NCI-H1092 treated with DMSO at 0.1 percent for 48 hours (cell line): ENCODE measurements at places on chromosomes 7 and 10.

- DNase-seq = no peak
Measured at GRCh38 chr7:50858528-50859245, 76.0 kb upstream of the GRB10 start.

- no peak for DNase-seq
Measured at GRCh38 chr10:131077724-131078123, 233.8 kb downstream of the TCERG1L start.

- DNase-seq = peak; percentile 79
Measured at GRCh38 chr7:8433477-8434289, at the start of gene NXPH1. Gene NXPH1 (plus strand): TSS chr7:8433609.

DNA sequence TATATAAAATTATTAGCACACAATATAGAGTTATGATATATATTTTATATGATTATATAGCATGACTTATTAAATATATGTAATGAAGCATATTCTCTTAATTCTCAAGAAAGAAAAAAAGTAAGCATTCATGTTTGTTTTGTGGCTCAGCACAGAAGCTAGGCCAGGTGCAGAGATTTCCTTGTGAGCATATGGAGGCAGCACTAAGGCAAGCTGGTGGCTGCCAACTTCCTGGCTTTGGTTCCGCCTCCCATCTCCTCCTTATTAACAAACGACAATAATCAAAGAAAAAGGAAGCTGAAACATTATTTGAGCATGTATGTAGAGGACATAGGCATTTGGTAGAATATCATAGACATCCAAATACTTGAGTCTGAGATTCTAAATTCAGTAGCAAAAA, 130.3 kb downstream of the ST7 start:
- no peak for DNase-seq
